ENCODE measurements at places on chromosomes 6 and 20. TPM values are rescaled to one million over a fixed set of nuclear protein-coding genes. Genes with fewer than 3 reads are reported as not detected.

MEI4 gene
- total RNA-seq = not detected

HLA-DQB1 gene
- total RNA-seq = not detected

PPIL6 gene
- 3.7 TPM for total RNA-seq

GTSF1L gene
- total RNA-seq = not detected

ISM1 gene
- not detected for total RNA-seq

PPP1R3G gene
- total RNA-seq = 1.5 TPM

CFB gene
- 7.3 TPM for total RNA-seq

TRIM15 gene
- total RNA-seq = not detected

TMC2 gene
- total RNA-seq = not detected

OVOL2 gene
- not detected for total RNA-seq
